DMS79 treated with DMSO at 0.1 percent for 48 hours (cell line): ENCODE measurements at places on chromosomes 7 and 10.

DNA sequence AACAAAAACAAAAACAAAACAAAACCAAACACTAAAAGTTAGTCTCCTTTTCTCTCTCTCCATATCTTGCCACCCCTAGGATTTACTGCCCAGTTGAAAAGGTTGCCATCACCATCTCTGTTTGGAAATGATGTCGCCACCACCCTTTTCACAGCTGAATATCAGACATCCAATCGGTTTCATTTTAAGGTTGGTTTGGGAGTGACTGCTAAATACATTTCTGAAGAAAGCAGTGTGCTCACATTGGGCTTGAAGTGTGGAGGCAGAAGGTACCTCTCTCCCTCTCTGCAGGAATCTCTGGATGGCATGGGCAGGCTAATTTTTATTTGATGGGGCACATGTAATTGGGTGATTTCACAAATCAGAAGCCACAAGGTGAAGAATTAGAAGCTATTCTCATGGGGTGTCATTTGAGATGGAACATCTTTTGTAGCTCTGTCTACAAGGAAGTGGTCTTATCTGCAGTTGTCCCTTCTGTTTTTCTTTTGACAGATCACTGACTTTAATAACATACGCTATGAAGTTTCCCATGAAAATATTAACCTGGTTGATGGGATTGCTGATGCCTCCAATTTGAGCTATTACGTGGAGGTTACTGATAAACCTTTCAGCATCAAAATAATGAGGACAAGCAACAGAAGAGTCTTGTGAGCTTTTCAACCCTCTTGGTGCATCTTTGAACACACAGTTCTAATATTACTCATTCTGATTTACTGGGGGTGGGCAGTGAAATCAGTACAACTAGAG, 20.1 kb downstream of the MGAM2 start:
- DNase-seq: no peak

DNA sequence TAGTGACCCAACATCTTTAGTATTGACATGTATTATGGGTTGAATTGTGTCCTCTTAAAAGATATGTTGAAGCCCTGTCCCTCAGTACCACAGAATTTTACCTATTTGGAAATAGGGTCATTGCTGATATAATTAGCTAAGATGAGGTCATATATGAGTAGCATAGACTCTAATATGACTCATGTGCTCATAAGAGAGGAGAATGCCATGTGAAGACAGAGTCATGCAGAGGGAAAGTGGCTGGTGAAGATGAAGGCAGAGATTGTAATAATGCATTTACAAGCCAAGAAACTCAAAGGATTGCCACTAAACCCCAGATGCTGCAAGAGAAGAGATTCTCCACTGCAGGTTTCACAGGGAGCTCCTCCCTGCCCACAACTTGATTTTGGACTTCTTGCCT, 496.4 kb downstream of the KIF20B start:
- no peak for DNase-seq

DNA sequence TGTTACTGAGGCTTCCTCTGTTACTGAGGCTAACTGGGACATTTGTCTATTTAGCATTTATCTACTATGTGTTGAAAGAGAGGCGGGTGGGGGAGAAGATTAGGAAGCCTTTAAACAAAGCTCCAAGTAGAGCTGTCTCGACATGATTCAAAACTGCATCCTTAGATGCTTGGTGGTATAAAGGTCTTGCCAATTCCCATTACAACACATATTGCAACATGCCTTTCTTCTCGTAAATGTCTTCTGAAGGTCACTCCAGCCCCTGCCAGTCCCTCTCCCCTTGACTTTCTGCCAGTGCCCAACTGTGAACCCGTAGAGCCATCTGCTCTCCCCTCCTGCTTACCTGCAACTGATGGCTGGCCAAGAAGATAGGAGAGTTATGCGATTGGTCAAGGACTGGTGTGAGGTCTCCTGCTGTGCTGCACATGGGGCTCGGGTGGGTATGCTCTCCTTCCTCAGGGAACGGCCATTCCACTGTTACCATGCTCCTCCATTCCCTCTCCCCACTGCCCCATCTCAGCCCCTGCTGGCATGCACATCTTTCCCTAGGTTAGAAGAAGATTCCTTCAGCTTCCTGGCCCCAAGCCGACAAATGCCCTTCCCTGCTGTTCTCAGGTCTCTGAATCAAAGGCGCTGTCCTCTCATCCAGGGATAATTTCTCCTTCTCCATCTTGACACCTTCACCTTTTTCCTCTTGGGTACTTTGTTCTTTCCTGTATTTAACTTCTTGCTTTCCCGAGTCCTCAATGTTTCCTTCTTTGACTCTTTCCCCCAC, 43.6 kb upstream of the ZNF32 start:
- DNase-seq: no peak

DNA sequence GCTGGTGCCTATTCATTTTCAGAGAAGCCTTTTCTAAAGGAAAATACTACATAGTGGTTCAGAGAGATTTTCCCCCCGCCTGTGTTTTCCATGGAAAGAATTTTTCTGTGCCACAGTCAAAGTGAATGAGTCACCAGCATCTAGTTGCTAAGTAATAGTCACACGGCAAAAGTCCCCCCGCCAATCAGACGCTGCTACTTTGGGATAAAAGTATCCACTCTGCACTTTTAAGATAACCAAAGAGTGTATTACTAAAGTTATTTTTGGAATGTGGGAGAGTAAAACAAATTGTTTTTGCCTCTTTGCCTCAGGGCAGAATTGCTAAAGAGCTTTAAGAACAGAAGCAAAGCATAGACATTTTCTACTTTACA, 23.5 kb downstream of the ABLIM1 start:
- no peak for DNase-seq

DNA sequence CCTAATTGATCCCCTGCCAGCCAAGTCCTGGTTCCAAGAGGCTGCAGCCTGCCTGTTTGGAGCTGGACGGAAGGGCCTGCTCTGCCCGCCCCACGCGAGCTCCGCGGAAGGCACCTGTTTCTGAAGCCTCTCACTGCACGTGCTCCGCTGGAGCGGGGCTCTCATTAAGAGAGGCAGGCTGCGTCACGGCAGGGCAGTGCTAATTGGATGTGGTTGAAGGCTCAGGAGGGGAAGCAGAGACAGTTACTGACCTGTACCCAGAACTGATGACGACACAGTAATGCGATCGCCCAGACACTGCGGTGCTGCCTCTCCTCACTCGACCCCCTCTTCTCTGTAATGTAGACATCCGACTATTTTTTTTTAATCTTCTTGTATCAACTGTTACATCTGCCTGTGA, 411.1 kb upstream of the MGMT start:
- no peak for DNase-seq
